Fibroblast of skin of abdomen (primary cell): ENCODE measurements at places on chromosomes 16 and 17.

DNA sequence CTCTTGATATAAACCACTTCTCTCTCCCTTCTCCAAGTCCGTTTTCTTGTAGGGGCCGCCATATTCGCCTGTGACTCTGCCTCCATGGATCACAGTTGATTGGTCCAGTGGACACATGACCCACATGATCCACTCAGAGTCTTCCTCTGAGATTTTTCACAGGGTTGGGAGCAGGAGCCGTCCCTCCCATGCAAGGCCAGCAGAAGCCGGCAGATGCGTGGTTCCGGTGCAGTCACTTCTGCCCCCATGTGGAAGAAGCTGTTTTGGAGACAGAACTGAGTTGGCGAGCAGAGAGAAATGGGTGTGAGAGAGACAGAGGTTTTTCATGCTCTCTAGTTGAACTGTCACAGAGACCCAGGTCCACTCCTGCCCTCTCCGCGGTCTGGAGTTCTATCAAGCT is 83.3 kb downstream of the C16orf95 start:
- DNase-seq, result peak; percentile 51

- DNase-seq, result no peak
These were observed 78.8 kb upstream of the DOC2B start for GRCh38 chr17:260031-260791.

GRCh38 chr16:54389836-54390494 is 103.4 kb upstream of the IRX3 start:
- no peak for DNase-seq

GRCh38 chr17:58415371-58416055 is 1.8 kb downstream of the RNF43 start:
- no peak for DNase-seq

DNA sequence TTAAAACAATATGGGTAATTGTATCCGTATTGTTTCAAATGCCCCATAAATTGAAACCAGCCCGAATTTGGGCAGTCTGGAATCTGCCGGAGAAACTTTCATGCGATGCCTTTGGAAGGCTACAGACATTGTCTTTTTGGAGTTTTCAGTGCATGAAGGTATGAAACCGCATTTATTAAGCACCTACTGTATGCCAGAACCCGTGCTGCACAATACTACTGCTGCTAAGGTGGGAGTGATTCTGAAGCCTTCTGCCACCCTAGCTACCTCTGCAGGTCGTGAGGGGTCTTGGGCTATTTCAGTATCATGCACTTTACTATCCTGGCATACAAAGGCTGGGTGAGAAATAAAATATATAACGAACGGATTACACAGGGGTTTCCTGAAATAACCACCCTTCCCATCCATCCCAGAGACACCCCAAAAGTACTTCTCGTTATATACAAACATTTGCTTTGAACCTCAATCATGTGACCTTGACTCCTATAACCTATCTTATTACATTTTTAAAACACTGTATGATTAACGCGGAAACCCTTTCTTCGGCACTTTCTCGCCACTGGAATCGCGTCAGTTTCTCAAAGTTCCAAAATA is 1.0 kb upstream of the MSI2 start:
- DNase-seq, result no peak
